ENCODE measurements at places on chromosomes 16 and 17.

DNA sequence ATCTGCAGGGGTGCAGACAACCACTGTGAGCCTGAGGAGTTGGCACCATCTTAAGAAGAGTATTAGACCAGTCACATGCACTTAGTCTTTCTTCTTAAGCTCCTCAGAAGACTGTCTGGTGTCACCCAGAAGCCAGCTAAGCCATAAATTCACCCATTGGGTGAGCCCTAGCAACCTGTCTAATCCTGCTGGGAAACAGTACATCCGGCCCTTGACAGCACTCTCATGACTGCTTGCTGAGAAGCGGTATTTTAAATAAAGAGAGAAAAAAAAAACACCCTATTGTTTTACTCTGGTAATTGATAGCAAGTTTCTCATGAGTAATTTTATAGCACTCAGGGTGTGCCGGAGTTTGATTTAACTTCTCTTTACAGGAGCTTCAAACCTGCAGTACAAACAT, 134.7 kb downstream of the SOX9 start:
- no peak for DNase-seq

GRCh38 chr17:77564278-77564920, 394.1 kb upstream of the TNRC6C start:
- no peak for DNase-seq

DNA sequence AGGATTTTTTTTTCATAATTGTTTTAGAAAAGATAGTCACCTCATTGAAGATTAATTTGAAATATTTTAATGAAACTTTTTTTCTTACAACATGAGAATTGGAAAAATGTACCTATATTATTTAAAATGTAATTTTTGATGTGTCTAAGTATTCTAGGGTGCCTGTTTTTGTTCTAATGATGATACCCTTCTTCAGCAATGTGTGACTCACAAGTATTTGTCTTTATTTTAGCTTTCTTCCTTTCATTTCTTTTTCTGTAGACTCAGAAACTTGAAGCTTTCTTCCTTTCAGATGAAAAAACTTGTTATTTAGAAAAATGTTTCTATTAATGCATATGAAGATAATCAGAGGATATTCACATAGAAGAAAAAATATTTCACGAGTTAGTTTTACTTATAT, 231.8 kb downstream of the BCAS3 start:
- no peak for DNase-seq

DNA sequence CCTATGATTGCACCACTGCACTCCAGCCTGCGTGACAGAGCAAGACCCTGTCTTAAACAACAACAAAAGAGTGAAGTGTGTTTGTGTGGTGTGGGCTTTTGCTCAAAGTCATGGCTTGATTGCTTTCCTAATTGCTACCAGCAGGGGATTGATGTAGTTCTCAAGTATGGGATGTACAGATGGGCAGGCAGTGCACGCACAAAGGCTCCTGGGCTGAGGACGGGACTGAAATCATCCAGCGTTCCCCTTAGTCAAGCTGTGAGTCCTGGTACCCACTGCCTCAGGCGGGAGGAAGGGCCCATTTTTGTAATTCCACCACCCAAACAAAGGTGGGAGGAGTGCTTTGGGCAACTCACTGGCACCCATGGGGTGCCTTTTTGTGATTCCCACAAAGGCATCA, 47.3 kb downstream of the GDE1 start:
- DNase-seq: no peak

DNA sequence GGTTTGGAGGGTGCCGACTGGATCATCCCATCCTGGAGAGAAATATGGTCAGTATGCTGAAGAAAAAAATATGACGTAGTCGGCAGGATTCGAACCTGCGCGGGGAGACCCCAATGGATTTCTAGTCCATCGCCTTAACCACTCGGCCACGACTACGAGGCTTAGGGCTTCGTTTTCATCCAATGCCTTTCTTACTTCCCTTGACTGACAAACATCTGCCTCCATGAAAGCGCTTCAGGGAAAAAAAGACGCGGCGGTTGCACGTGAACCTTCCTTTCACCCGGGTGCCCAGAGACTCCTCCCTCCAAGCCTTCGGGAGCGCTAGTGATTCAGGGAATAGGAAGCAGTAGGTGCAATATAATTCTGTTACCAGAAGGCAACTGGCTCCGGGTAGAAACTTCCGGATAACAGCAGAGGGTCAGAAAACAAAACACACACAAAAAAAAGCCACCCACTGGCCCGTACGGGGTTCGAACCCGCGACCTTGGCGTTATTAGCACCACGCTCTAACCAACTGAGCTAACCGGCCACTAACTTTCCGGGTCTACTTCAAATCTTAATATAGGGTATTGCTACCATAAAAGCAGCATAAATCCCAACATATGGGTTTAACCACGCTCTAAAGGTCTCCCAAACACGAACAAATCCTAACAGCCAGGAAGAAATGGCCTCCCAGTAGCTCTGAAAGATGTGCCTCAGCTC, 16.3 kb upstream of the AURKB start:
- DNase-seq: no peak
